ENCODE measurements at places on chromosomes 5 and 9.

GRCh38 chr9:130042885-130043653 is at the start of gene FNBP1:
Gene FNBP1 (minus strand): TSS chr9:130043189. CDS start chr9:130042975, 214 bp downstream.
- DNase-seq: no peak

- no peak for DNase-seq
Measured at GRCh38 chr5:168316139-168316578, 24.7 kb downstream of the WWC1 start.

DNA sequence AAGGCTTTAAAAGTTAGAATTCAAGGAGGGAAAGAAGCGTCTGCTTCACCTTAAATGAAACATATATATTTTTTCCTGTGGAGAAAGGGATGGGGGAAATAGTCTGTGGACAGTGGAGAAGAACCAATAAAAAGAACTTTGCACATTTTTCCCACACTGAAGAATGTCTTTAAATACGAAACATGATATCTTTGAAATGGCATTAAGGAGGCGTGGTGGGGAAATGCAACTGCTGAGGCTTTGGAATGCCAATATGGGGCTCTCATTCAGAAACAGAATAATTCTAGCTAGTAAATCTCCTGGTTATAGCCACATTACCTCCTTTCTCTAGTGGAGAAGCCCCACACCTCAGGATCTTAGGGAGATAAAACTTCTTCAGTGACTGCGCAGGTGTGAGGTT is 46.8 kb downstream of the TNC start:
- no peak for DNase-seq

GRCh38 chr5:151348789-151349188 is 1.4 kb upstream of the SLC36A2 start:
- DNase-seq: no peak

GRCh38 chr5:37893434-37894134 is 53.7 kb upstream of the GDNF start:
- DNase-seq: no peak

DNA sequence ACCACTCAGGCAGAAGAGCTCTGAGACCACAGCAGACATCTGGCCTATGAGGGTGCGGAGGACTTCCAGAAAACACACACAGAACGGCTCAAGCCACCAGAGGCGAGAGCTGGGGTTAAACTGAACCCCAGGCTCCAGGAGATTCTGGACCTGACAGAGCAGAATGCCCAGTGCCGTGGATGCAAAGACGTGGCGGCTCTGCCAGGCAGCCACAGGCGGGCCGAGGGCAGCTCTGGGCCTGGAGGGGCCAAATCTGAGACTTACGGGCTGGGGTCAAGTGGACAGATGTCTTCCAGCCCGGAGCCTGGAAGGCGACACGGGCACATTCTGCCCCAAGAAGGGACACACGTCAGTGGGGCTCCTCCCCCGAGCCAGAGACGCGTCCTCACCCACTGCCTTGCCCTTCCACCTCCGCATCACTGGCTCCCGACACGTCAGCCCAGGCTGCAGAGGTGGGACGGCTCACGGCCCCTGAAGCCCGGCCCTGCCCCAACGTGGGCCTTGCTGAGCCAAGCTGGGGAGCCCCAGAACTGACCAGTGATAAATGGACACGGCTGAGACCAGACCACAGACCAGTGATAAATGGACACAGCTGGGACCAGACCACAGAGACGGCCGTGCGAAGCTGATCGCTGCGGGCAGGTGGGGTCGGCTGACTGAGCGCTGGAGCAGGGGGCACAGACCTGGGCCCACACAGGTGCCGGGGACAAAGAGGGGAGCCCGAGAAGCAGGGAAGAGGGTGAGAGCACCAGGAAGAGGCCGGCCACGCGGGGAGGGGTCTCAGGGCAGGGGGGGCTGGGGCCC is 40.9 kb upstream of the NSMF start:
- DNase-seq: no peak

- DNase-seq: no peak
Measured at GRCh38 chr9:129191234-129191633, 13.2 kb upstream of the IER5L start.
